ENCODE measurements at places on chromosomes 12 and 14. TPM values are rescaled to one million over a fixed set of nuclear protein-coding genes. Genes with fewer than 3 reads are reported as not detected.

CISTR gene
- not detected for total RNA-seq

GPR162 gene
- total RNA-seq = 1.7 TPM

LAG3 gene
- not detected for total RNA-seq

KRT3 gene
- not detected for total RNA-seq

IAPP gene
- not detected for total RNA-seq

KRT71 gene
- total RNA-seq = not detected

MYF5 gene
- not detected for total RNA-seq

CEP290 gene
- total RNA-seq = 17.5 TPM

DENND5B gene
- 13.4 TPM for total RNA-seq

KLRC4 gene
- not detected for total RNA-seq

Measured in IMR-90 (cell line).